Activated CD4-positive, alpha-beta memory T cell treated with anti-CD3 and anti-CD28 coated beads for 36 hours (primary cell): ENCODE measurements at places on chromosomes 4 and X. TPM values are rescaled to one million over a fixed set of nuclear protein-coding genes. Genes with fewer than 3 reads are reported as not detected.

DNA sequence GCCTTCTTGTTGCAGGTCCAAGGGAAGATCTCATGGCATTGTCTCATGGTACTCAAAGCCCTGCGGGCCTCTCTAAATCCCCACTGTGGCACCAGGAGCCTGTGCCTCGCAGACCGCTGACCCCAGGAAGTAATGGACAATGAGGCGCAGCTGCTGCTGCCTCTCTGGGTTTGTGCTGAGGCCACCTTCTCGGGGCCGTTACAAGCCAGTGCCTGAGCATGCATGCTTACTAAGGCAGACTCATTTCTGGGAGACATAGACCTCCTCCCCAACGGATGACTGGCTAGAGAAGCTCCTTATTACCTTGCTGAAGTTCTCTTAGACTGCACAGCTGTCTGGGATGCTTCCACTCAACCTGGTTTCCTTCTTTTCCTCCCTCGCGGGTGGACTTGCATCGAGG lies 1.3 kb downstream of the BDH2 start:
- DNase-seq = no peak

GRCh38 chrX:15207384-15207783 lies 62.5 kb downstream of the ASB9 start:
- DNase-seq = no peak

GRCh38 chr4:123787512-123788080 lies 391.0 kb downstream of the SPRY1 start:
- no peak for DNase-seq

DNA sequence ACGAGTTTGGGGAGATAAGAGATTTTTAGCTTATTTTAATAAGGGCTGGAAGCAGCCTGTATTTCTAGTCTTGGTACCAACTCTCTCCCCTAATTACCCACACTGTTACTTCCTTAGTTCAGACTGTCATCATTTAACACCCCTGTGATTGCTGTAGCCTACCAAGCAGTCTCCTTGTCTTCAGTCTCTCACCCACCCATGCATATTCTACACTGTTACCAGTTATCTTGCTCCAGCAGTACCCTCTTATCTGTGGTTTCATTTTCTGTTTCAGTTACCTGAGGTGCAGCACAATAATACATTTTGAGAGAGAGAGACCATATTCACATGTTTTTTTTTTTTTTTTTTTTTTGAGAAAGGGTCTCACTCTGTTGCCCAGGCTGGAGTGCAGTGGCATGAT lies 80.2 kb downstream of the DIAPH2 start:
- no peak for DNase-seq

DNA sequence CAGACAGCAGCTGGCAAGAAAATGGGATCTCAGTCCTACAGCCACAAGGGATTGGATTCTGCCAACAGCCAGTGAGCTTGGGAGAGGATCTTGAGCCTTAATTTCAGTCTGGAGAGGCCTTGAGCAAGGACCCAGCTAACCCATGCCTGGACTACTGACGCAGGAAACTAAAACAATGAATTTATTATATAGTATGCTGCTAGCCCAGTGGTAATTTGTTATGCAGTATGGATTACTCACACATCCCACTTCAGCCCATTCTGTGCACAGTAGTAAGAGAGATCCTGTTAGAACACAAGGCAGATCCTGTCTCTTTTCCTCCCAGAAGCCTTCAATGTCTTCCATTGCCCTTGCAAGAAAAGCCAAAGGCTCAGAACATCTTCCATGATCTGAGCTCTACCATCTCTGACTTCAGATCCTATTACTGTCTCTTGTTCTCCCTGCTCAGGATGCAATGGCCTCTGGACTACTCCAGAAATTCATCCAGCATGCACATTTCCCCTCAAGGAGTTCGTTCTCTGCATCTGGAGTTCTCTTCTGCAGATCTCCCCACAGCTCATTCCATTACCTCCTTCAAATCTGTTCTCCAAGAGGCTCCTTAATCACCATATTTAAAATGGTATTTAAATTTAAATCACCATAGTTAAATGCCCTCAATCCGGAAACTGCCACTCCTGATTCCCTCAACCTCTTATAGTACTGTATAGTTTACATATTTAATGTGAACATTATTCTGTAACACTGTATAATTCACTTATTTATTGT lies 27.6 kb downstream of the SMIM20 start:
- no peak for DNase-seq

- no peak for DNase-seq
Observed at GRCh38 chr4:48654015-48654664, 125.9 kb downstream of the FRYL start.

DNA sequence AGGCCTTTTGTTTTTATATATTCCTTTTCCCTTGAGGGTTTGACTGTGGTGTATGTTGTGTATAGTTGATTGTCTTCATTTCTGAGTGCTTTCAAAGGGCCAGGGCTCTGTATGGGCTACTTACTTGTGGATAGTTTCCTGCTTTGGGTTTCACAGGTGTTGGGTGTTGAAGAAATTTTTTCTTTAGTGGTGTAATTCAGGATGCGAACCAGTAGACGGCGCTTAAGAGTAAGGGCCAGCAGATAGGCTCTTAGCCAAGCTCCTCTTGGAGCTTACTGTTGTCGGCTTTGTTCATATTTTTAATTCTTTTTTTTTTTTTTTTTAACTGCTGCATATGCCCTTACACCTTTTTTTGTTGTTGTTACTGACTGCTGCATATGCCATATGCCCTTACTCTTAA lies 276.3 kb upstream of the GALNT7 start:
- no peak for DNase-seq

DNA sequence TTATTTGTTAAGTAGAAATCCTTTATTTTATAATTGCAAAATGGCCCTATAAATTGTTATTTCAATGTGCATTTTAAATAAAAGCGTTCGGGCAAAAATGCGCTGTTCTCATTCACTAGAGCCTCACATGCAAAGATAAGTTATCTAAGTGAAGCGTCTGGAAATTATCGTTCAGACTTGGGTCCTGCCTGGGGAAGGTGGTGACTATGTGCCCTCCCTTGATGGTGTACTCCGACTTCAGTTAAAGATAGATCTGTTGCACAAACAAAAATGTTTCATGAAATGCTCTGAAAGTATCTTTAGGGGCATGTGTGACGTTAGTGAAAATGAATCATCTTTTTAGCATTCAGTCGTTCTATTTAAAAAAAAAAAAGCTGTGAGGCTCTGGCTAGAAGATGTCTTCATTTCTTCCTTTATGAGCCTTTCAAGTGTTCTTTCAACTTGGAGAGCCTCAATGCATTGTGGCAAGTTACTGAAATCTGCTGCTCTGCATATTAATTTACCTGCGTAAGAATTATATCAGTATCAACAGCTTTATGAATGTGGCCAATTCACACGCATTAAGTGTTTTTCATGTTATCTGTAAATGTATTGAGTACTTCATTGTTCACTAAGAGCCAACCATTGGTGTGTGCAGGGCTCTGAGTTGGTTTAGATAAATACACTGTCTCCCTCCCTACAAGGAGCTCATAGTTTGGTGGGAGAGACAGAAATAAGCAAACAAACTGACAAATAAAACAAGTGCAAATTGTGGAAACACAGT lies 83.0 kb downstream of the AFF1 start:
- no peak for DNase-seq

DNA sequence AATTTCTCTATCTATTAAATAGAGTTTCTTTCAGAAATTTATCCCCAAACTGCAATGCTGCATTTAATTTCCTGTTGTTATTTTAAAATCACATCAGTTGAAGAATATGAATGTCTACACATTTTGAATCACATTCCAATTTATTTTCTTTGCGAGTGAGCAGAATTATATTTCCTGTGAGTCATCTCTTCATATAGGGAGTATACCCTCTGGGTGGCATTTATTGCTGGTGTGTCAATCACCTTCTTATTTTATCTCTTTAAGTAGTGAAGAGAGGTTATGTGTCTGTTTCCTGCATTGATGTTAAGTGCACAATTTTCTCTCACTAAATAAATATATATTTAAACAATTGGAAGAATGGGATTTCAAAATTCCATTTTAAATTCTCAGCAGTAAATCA lies 511.0 kb upstream of the ATOH1 start:
- no peak for DNase-seq

- DNase-seq = no peak
Observed at GRCh38 chr4:110108422-110108821, 90.0 kb downstream of the ELOVL6 start.

- no peak for DNase-seq
Observed at GRCh38 chr4:39278476-39278875, 87.7 kb downstream of the RFC1 start.

DNA sequence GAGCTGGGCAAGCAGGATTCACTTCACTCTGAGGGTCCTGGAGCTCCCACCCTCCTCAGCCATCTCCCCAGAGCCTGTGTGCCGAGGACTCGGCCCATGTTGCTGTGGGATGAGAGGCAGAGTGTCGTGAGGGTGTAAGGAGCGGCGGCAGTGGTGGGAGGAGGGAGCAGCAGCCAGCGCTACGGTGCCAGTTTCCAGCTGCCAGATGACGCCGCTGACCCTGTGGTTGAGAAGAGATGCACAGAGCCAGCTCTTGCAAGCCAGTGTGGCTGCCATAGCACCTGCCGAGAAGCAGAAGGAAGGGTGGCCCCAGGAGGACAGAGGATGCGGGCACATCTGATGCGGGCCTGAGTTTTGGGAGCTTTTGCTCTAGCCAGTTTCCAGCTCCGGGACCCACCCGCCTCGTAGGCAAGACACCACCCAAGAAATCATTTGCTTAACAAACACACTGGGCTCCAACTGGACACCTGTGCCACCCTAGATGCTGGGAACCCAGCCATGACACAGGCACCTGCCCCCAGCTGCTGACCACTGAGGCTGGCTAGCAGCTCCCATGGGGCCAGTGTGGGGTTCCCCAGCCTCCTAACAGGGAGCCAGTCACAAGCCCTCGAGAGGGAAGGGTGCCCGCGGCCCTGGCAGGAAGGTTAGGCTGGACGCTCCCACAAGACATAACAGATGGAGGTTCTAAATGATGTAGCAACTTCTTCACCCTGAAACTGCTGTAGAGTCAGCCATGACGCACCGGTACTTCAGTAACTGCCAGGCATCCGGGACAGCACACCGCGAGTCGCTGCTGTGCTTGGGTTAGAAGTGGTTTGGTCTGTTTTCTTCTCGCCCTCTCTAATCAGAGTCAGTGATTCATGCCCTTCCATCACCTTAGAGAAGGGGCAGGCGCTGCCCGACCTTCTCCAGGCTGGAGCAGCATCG lies 8.9 kb downstream of the MSANTD1 start:
- no peak for DNase-seq

GRCh38 chr4:20589436-20589835 lies 110.8 kb upstream of the PACRGL start:
- DNase-seq = no peak

DNA sequence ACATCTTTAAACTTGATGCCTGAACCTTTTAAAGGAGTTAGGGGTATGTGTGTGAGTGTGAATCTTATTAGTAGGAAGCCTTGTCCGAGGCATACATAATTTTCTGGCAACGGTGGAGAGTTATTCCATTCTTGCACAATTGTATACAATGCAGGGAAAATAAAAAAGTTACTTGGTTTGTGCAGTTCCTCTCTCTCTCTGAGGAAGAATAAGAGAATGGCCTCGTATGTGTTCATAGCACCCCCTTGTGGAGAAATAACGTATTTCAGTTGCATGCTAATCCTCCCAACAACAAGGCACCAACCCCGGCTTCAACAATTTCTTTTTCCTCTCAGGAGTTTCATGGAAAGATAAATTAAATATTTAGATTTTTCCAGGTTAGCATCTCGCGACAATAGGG lies 33.7 kb upstream of the FGF13 start:
- no peak for DNase-seq

GRCh38 chr4:109682875-109683274 lies 20.4 kb downstream of the CASP6 start:
- no peak for DNase-seq

GRCh38 chrX:78333521-78333920 lies 6.1 kb upstream of the CYSLTR1 start:
- DNase-seq = no peak

GRCh38 chrX:149275836-149276235 lies 229.3 kb downstream of the IDS start:
- DNase-seq = no peak

DEFB131A gene
- not detected for total RNA-seq

EVC2 gene
- total RNA-seq = 1.7 TPM

SYTL4 gene
- not detected for total RNA-seq

METTL14 gene
- 48.3 TPM for total RNA-seq

HTT gene
- total RNA-seq = 57.6 TPM

HDX gene
- 1.1 TPM for total RNA-seq

PDLIM3 gene
- not detected for total RNA-seq

GLRA3 gene
- total RNA-seq = not detected
